ENCODE measurements at places on chromosomes 16 and 17.
A peak's percentile ranks its signal among the peaks of the same experiment; 100 is the strongest.

DNA sequence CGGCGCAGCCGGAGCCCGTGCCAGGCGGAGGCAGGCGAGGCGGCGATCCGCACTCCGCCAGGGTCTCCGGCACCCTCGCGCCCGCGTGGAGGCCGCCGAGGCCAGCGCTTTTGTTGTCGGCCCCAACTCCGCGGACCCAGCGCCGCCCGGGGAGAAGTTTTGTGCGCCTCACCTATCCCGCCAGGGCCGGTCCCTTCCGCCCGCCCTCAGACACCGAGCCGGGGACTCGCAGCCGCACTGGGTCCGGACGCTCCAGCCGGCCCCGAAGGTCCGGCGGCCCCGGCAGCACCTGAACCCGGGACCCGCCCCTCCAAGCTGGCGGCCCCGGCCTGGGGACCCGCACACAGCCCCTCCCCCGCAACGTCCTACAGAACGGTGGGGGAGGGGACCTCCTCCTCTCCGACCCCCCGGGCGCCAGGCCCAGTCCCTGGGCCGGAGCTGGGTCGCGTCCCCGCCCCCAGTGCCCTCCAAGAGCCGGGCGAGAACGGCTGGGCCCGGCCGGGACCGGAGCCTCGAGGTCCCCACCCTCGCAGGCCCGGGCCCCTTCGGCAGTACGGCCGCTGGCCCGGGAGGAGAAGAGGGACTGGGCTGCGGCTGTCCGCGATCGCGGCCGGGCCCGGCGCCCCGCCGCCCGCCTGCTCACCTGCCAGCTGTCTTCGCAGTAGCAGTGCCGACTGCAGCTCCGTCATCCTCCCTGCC, 698 bp downstream of the UBE2G1 start:
- peak; percentile 19 for DNase-seq

GRCh38 chr16:82641336-82641984, 14.7 kb downstream of the CDH13 start:
- DNase-seq: no peak

DNA sequence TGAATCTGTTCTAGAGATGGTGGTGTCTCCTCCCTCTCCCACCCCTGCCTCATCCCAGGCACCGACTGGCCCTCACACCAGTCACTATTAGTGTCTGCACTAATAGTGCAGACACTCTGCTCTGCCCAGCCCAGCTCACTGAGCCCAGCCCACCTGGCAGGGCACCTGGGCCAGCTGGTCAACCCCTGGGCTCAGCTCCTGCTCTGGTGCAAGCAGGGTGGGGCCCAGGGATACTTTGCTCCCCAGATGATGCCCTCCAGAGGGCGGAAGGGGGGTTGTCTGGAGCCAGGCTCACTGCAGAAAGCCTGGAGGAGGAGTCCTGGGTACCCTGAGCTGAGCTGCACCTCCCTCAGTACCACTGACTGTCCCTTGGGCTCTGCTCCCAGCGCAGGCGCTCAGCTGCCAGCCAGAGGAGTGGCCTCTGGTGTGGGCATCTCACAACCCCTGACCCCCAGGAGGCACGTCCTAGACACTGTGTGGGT, 14.5 kb downstream of the RAB11FIP4 start:
- DNase-seq: no peak

DNA sequence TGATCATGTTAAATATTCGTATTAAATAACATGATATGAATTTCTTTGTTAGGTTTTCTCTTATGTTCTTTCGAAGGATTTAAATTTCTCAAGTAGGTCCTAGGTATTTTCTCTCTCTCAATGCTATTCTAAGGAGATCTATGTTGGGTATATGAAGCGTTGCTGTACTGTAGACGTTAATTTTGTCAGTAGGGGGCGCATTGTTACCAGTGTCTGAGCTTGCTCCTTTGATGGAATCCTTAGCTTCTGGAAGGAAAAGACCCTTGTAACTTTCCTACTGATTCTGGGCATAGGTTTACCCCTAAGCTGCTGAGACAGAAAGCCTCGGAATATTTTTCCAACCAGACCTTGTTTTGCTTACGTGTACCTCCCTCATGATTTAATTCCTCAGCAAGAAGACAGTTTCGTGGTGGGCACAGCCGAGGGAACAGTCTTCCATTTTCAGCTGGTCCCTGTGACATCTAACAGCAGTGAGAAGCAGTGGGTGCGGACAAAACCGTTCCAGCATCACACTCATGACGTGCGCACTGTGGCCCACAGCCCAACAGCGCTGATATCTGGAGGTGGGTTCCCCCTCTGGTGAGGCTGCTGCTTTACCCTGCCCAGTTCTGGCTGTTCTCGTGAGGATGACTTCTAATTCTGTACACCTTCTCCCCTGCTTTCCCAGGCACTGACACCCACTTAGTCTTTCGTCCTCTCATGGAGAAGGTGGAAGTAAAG, 17.9 kb downstream of the UTP4 start:
- peak; percentile 55 for DNase-seq

GRCh38 chr17:32311028-32311536, 30.9 kb downstream of the C17orf75 start:
- DNase-seq: no peak

DNA sequence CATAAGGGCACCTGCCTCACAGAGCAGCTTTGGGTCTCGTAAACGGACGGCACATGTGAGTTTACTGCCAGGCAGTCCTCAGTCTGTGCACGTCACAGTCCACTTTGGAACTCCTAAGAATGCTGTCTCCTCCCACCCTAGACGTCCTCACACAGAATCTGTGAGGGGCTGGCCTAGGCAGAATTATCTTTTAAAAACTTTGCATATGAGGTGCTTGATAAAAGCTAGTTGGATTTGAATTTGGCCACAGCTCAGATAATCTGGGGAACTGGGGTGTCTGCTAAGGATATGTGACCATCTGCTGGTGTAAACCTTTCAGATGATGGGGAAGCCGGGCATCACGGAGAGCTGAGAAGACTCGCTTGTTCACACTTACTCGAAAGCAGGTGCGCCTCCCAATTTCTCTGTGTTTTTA, 64.4 kb downstream of the METRNL start:
- DNase-seq: no peak

DNA sequence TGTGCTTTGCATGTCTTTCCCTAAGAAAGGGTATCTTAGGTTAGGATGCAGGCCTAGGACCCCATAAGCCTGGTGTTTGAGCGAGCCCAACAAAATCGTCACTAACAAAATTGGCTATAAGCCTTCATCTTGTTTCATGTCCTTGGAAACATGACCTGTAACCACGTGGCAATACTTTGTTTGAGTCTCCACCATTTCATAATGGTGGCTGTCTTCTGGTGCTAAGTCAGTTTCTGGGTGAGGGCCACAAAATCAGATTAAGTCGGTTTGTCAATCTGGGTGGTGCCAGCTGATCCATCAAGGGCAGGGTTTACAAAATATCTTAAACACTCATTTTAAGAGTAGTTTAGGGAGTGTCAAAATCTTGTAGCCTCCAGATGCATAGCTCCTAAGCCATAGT, 33.0 kb downstream of the C16orf54 start:
- no peak for DNase-seq

- DNase-seq: peak; percentile 90
Observed at GRCh38 chr17:31508288-31509094, 117.0 kb downstream of the RAB11FIP4 start.

Measured in CD8-positive, alpha-beta memory T cell (primary cell).